ENCODE measurements at places on chromosomes 2 and 18.

GRCh38 chr2:147588191-147588590 is 256.6 kb upstream of the ACVR2A start:
- DNase-seq, result no peak

DNA sequence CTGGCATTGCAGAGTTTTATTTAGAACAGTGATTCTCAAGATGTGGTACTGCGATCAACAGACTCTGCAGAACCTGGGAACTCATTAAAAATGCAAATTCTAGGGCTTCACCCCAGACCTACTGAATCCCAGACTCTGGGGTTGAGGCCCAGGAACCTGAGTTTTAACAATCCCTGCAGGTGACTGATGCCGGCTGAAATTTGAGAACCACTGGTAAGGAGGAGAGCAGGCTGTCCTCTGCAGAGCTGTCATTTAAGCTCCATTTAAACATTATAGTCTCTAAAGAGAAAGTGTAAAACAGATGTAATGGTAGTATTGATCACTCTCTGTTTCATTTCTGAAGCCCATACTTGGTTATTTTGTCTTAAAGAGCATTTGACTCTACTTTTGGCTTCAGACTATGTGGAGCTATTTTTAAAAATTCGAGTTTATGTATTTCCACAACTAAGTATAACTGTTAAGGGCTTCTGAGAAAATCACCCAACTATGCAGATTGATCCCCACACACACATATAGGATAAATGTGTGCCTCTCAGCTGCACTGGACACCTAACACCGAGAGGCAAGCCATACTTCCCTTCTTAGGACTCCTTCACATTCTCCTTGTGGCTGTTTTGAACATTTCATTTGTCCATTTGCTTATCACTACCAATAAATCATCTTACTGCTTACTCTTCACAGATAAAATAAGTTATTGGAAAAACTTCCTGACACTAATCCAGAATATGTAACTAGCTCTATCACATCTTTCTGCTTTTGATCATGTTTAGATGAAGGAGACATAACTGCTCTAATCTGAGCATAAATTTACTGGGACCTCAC is 487.5 kb downstream of the DLGAP1 start:
- DNase-seq, result no peak

DNA sequence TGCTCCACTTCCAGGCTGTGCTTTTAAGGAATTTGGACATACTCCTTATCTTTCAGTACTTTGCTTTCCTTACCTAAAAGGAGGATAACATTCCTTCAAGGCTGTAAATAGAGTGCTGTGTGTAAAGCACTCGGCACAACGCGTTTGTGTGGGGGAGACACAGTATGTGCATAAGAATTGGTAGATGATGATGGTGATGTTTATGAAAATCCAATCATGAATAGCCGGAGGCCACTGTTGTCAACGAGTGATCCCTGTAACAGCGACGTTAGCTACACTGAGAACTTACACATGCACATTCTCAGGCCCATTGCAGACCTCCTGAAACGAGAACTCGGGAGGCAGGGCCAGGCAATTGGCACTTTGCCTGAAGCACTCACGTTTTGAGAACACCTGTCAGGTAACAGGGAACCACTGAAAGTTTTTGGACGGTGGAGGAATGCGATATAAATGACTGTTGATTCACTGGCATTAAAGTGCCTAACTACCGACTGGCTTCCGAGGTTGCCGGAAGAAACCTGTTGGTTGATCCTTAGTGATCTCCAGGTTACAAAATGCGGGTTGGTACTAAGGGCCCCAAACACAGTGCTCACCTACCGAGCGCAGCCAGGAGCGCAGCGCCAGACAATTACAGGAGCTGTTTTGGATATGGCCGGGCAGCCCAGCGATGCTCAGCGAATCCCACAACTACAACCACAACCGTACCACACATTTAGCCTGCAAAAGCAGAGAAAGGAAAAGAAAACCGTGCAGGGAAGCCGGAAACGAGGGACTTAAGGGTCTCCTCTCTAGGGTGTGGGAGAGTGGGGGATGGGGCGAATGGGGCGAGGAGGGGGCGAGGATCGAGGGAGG is 1.0 kb upstream of the MAP4K4 start:
- DNase-seq, result no peak

DNA sequence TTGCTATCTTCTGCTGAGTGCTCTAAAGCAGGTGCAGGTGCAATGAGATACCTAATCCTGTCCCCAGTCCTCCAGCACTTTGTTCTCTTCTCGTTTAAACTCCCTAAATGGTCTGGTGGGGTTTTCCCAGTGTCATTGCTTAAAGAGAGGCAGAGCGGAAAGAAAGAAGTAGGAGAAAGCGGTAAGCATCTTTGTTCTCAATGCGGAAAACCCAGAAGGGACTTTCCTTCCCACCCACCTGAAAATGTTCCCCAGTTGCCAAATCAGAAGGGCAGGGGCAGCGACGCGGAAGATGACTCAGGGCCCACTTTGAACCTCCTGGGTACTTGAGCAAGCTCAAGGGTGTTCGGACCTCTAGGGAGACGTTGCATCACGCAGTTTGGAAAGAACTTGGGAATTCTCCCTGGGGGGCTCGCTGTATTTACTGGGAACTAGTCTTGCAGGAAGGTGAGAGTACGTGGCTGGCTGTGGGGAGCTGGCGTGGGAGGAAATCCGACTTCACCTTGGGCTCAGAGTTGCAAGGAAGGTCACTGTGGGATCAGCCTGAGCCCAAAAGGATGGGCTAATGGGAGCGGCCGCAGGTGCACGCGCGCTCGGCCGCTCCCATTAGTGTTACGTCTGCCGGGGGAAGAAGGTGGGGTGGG is 589 bp upstream of the SGPP2 start:
- DNase-seq, result peak; percentile 65

GRCh38 chr2:239042046-239042445 is 194.2 kb downstream of the TWIST2 start:
- no peak for DNase-seq

DNA sequence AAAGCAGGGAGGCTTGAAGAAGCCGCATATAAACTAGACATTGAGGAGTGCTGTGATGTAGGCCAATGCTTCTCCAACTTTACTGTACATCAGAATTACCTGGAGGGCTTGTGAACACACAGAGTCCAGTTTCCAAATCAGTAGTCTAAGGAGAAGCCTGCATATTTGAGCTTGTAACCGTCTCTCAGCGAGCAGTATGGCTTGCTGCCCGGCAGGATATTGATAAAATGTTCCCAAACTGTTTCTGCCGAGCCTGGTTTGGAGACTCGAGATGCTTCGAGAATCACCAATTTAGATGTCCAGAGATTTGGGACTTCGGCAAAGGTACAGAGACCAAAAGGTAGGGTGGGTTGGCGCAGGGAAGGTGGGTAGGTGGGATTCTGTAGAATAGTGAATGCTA is 11.0 kb upstream of the RAB31 start:
- DNase-seq, result no peak

- no peak for DNase-seq
Observed at GRCh38 chr18:59985289-59985688, 85.5 kb downstream of the PMAIP1 start.

- DNase-seq, result no peak
Observed at GRCh38 chr2:171541202-171541887, 19.1 kb downstream of the CYBRD1 start.

GRCh38 chr2:65264821-65265670 is 37.4 kb downstream of the ACTR2 start:
- DNase-seq, result peak; percentile 5

GRCh38 chr2:74653589-74653984 is 460 bp upstream of the SEMA4F start:
- DNase-seq, result no peak
